ENCODE measurements at places on chromosomes 1 and 21. TPM values are rescaled to one million over a fixed set of nuclear protein-coding genes. Genes with fewer than 3 reads are reported as not detected.

Gene GIPC2
- total RNA-seq: 0.05 TPM

- H3K4me1 ChIP-seq: no peaks in the 10 kb centered on the region
- no peak for DNase-seq
- H3K36me3 ChIP-seq: no peaks in the 10 kb centered on the region
- H3K4me3 ChIP-seq: no peak overlapping the region
- H3K27me3 ChIP-seq: no peaks in the 10 kb centered on the region
Measured at GRCh38 chr1:214864896-214865688, 217.4 kb upstream of the KCNK2 start.

- peak overlapping the region; percentile 95 for H3K27ac ChIP-seq
- peaks cover 48% of the 10 kb centered on the region for H3K36me3 ChIP-seq
- peak; percentile 16 for DNase-seq
- H3K4me3 ChIP-seq: peak overlapping the region; percentile 99
- no peaks in the 10 kb centered on the region for H3K27me3 ChIP-seq
Measured at GRCh38 chr1:231240531-231240882, 505 bp upstream of the GNPAT start.

DNA sequence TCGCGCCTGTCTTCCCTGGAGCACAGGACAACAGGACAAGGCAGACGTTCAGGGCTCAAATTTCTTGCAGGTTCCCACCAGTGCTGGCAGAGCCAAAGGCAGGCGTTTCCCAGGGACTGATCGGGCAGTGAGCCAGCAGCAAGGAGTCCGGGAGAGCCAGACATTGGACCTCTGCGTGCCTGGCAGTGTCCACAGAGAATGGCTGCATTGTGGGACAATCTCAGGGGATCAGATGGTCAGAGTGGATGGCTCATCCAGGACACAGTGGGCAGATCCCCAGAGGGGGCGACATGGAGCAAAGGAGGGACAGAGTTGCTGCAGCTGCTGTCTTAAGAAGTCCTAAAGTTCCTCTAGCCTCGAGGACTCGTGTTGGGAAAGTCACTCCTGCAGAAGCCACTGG is 4.6 kb downstream of the TMEM63A start:
- peaks cover 45% of the 10 kb centered on the region for H3K4me1 ChIP-seq
- DNase-seq: no peak
- no peak overlapping the region for H3K27ac ChIP-seq
- H3K27me3 ChIP-seq: no peaks in the 10 kb centered on the region

DNA sequence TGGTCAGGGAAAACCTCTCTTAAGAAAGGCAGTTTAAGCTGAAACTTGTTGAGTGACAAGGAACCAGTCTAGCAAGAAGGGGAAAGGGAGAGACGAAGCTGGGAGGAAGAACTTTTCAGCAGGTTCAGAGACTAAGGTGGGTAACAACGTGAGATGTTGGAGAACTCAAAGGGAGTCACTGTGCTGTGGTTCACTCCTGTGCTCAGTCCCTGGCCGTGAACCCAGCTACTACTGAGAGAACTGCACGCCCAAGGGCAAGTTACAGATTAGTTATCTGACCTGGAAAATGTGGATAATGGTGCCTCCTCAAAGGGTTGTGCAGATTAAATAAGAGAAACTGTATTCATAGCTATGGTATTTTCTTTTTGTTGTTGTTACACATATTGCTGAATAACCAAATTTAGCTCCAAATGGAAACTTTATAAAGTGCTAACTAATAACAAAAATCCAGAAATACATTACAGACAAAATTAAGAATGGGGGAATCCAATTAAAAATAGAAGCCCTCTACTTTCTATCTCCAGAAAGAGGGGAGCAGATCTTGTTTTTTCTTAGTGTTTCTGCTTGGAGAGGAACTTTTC is 2.9 kb downstream of the ZBTB40 start:
- H3K4me1 ChIP-seq: peaks cover 23% of the 10 kb centered on the region
- H3K4me3 ChIP-seq: no peak overlapping the region
- no peak for DNase-seq

GRCh38 chr1:20686883-20687725 is 25.9 kb upstream of the DDOST start:
- no peaks in the 10 kb centered on the region for H3K4me1 ChIP-seq
- peaks cover 15% of the 10 kb centered on the region for H3K27me3 ChIP-seq
- no peaks in the 10 kb centered on the region for H3K36me3 ChIP-seq

- no peak overlapping the region for H3K27ac ChIP-seq
- peaks cover 2% of the 10 kb centered on the region for H3K27me3 ChIP-seq
Measured at GRCh38 chr1:31828926-31829690, 13.3 kb upstream of the SPOCD1 start.

- no peak overlapping the region for H3K27ac ChIP-seq
- no peak for DNase-seq
- H3K4me1 ChIP-seq: peaks cover 20% of the 10 kb centered on the region
- peaks cover 5% of the 10 kb centered on the region for H3K36me3 ChIP-seq
- H3K27me3 ChIP-seq: no peaks in the 10 kb centered on the region
Measured at GRCh38 chr1:53299233-53299632, 28.6 kb downstream of the LRP8 start.

DNA sequence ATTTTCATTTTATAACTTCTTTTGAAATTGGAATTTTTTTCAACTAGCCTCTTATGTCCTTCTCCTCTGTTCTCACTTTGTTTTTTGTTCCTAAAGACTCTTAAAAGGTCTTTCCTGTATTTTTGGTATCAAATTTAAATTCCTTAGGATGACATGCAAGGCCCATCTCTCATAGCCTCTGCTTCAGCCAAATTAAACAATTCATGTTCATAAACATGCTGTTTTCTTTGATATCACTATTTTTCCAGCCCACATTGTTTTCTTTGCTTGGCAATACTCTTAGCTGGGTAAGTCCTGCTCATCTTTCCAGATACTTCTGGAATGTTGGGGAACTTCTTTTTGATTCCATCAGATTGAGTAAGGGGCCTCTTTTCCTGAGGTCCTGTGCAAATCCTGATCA is 55.8 kb upstream of the GPR88 start:
- no peaks in the 10 kb centered on the region for H3K4me1 ChIP-seq
- no peak for DNase-seq
- no peak overlapping the region for H3K4me3 ChIP-seq
- no peaks in the 10 kb centered on the region for H3K27me3 ChIP-seq
- H3K36me3 ChIP-seq: peaks cover 31% of the 10 kb centered on the region

Gene NMNAT2
- total RNA-seq: not detected

DNA sequence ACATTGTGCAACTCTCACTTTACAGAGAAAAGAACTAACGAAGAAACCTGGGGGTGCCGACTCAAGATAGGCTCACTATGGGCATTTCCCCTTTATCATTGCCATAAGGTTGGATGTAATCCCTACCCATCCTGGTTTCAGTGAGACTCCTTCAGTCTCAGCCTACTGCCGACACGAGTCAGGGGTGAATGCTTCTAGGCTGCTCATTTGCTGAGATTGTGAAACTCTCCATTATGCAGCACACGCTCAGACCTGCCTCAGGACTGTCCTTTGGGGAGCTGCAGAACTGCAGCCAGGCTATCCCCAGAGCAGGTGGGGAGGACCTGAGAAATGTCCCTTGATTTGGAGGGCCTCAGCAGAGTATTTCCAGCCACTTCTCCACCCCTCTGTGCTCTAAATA is 22.2 kb downstream of the TSHB start:
- no peak for DNase-seq
- H3K27me3 ChIP-seq: peaks cover 6% of the 10 kb centered on the region

GRCh38 chr1:78678324-78678723 is 28.7 kb downstream of the IFI44 start:
- H3K36me3 ChIP-seq: no peaks in the 10 kb centered on the region
- H3K4me1 ChIP-seq: peaks cover 28% of the 10 kb centered on the region
- DNase-seq: peak; percentile 8
- no peak overlapping the region for H3K4me3 ChIP-seq
- H3K27ac ChIP-seq: peak overlapping the region; percentile 27
- peaks cover 11% of the 10 kb centered on the region for H3K27me3 ChIP-seq

DNA sequence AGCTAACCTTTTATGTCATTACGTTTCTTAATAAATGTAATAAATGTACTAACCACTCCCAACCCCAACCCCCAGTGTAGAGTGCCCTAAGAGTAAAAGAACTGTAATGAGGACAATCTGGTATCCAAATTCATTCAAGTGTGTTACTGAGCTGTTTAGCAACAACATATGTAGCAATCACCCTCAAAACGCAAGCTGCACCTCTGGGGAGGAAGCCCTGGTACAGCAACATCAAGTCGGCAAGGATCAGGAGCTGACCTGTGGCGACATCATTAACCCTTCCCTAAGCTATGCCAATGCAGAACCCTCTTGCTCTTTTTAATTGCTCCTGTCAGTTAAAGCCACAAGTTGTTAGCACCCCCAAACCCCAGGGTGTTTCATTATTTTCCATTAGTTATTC is 47.1 kb downstream of the STX6 start:
- peaks cover 66% of the 10 kb centered on the region for H3K36me3 ChIP-seq
- no peaks in the 10 kb centered on the region for H3K27me3 ChIP-seq
- DNase-seq: no peak
- H3K4me3 ChIP-seq: no peak overlapping the region
- no peak overlapping the region for H3K27ac ChIP-seq
- peaks cover 32% of the 10 kb centered on the region for H3K4me1 ChIP-seq

- H3K4me1 ChIP-seq: no peaks in the 10 kb centered on the region
- no peak overlapping the region for H3K4me3 ChIP-seq
- H3K36me3 ChIP-seq: no peaks in the 10 kb centered on the region
Measured at GRCh38 chr1:50271337-50271736, 151.9 kb downstream of the DMRTA2 start.

DNA sequence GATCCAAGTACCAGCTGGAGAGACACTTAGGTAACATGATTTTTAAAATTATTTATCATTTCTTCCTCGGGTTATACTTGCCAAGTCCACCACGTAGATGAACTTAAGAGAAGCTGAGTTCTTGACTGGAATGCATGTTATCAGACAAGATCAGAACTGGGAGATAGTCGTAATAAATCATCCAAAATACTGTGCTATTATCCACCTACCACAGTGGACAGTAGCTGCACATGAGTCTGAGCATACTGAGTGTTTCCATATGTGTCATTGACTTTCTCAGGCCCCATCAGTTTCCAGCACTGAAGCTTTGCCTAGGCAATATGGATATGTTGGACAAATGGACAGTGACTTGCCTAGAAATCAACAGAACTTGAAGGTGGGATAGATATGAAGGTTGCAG is 77.9 kb upstream of the RRP15 start:
- H3K27me3 ChIP-seq: no peaks in the 10 kb centered on the region
- H3K4me1 ChIP-seq: no peaks in the 10 kb centered on the region
- H3K36me3 ChIP-seq: no peaks in the 10 kb centered on the region
- no peak overlapping the region for H3K4me3 ChIP-seq

GRCh38 chr1:59814901-59815825 is at the start of gene HOOK1:
Gene HOOK1 (plus strand): TSS chr1:59814949. CDS start chr1:59815118, 169 bp downstream.
- no peaks in the 10 kb centered on the region for H3K36me3 ChIP-seq
- H3K4me1 ChIP-seq: peaks cover 4% of the 10 kb centered on the region
- H3K4me3 ChIP-seq: peak within 1 kb of the TSS; percentile 81
- peaks cover 22% of the 10 kb centered on the region for H3K27me3 ChIP-seq
- DNase-seq: peak; percentile 2

- no peak for DNase-seq
- H3K4me3 ChIP-seq: peak overlapping the region; percentile 61
- H3K27me3 ChIP-seq: no peaks in the 10 kb centered on the region
Measured at GRCh38 chr21:31176080-31176551, 137.8 kb upstream of the KRTAP19-8 start.

- H3K4me3 ChIP-seq: no peak overlapping the region
- peak overlapping the region; percentile 45 for H3K27ac ChIP-seq
- DNase-seq: no peak
- H3K4me1 ChIP-seq: peaks cover 5% of the 10 kb centered on the region
Measured at GRCh38 chr1:230550428-230550827, 91.9 kb upstream of the COG2 start.

- no peak overlapping the region for H3K27ac ChIP-seq
- DNase-seq: no peak
- H3K4me3 ChIP-seq: no peak overlapping the region
- no peaks in the 10 kb centered on the region for H3K4me1 ChIP-seq
- no peaks in the 10 kb centered on the region for H3K36me3 ChIP-seq
- H3K27me3 ChIP-seq: peaks cover 12% of the 10 kb centered on the region
Measured at GRCh38 chr1:153364766-153365666, 7.4 kb downstream of the S100A9 start.

GRCh38 chr1:30864681-30865080 is 43.9 kb downstream of the SDC3 start:
- no peaks in the 10 kb centered on the region for H3K36me3 ChIP-seq
- H3K4me1 ChIP-seq: peaks cover 7% of the 10 kb centered on the region
- H3K27me3 ChIP-seq: peaks cover 25% of the 10 kb centered on the region
- H3K27ac ChIP-seq: no peak overlapping the region

Gene PPIAL4G
- not detected for total RNA-seq

DNA sequence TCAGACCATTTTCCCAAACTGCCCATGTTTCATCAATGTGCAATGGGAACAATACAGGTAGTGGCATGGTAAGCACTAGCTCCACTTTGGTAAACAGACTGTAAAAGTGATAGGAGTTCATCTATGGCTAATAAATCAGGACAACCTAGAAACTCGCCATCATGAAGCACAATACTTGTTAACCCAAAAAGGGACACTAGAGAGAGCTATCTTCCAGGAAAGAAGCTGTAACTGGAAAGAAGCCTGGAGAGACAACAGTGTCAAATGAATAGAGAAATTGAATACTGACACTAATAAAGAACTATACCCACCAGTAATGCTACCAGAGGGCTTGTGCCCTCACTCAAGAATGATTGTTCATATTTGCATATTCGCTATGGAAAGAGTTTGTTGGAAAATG is 164.7 kb upstream of the RGS18 start:
- no peaks in the 10 kb centered on the region for H3K27me3 ChIP-seq
- H3K4me1 ChIP-seq: no peaks in the 10 kb centered on the region
- H3K36me3 ChIP-seq: no peaks in the 10 kb centered on the region
